ENCODE measurements at places on chromosomes 3 and 15. TPM values are rescaled to one million over a fixed set of nuclear protein-coding genes. Genes with fewer than 3 reads are reported as not detected.

Gene ALDH1L1
- not detected for total RNA-seq

Gene RLBP1
- not detected for total RNA-seq

Gene TPRG1
- 2.9 TPM for total RNA-seq

Gene THUMPD3
- 49.4 TPM for total RNA-seq

Gene IMP3
- total RNA-seq = 87.5 TPM

Gene SLC51A
- not detected for total RNA-seq

Gene PAQR5
- total RNA-seq = not detected

Gene CCDC39
- total RNA-seq = not detected

Gene CPNE9
- total RNA-seq = 0.59 TPM

Gene CFAP100
- not detected for total RNA-seq

Gene GPR27
- total RNA-seq = 0.51 TPM

Gene SPESP1
- total RNA-seq = 0.56 TPM

Gene SMCO1
- not detected for total RNA-seq
